Left forelimb (tissue), 1 donor: ENCODE measurements at places on chromosomes 6 and 20.

GRCh38 chr6:19325335-19325789, 511.8 kb upstream of the ID4 start:
- no peak for DNase-seq

- no peak for DNase-seq
Observed at GRCh38 chr6:146388736-146389364, 154.8 kb upstream of the RAB32 start.

- DNase-seq = no peak
Observed at GRCh38 chr6:110385458-110385863, 27.3 kb upstream of the METTL24 start.

- DNase-seq = no peak
Observed at GRCh38 chr6:164086076-164086887, 671.8 kb downstream of the QKI start.

GRCh38 chr20:19603376-19603750, 154.7 kb upstream of the RIN2 start:
- no peak for DNase-seq

- no peak for DNase-seq
Observed at GRCh38 chr6:25217302-25217701, 61.9 kb upstream of the CARMIL1 start.

DNA sequence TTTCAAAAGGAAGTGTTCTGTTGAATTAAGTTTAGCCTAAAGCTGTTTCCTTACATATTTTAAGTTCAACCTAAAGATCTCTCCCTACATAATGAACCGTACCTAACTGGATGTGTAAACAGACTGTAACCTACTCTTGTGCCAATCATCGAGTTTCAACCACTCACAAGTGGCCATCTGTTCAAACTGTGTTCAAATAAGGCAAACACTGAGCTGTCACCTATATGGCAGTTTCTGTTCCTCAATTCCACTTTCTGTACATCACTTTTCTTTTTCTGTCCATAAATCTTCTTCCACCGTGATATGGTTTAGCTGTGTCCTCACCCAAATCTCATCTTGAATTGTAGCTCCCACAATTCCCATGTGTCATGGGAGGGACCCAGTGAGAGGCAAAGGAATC, 428.6 kb downstream of the HACE1 start:
- no peak for DNase-seq

DNA sequence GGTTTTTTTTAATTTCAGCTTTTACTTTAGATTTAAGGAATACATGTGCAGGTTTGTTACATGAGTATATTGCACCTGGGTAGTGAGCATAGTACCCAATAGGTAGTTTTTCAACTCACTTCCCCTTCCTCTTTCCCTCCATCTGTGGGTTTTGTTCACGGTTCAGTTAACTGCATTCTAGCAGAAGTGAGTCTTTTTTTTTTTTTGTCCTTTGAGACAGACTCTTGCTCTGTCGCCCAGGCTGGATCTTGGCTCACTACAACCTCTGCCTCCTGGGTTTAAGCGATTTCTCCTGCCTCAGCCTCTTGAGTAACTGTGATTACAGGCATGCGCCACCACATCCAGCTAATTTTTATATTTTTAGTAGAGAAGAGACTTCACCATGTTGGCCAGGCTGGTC, 8.7 kb downstream of the UBR2 start:
- DNase-seq = no peak

DNA sequence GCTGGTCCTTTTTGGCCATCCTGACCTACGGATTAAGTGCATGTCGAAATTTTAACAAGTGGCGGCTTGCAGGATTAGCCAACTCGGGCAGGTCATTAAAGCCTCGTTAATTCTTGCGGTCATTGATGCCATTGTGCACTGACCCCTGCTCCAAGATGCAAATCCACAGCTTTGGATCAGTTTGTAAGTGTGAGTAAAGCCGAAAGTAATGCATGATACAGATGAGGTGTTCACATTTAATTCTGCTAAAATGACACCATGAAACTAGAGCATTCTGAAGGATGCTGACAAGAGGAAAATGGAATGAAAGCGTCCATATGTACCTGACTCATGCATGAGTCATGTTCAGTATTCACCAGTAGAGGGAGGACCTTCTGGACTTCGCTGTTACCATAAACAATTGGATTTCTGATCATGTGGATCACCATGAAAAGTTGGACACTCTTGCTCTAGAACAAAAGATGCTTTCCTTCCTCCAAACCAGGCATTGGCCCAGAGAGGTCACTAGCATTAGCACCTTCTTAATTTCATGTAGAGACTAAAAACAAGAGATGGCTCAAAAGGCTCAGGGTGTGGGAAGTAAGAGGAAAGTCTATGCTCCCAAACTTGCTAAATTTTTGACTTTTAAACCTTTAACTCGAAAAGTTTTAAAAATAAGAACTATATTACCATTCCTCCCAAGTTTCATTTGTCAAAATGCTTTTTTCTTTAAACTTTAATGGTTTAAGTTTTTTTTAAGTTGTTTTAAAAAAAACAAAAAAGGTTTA, 48.0 kb downstream of the MUC22 start:
- no peak for DNase-seq
